ENCODE measurements at places on chromosomes 13 and 19. TPM values are rescaled to one million over a fixed set of nuclear protein-coding genes. Genes with fewer than 3 reads are reported as not detected.

DNA sequence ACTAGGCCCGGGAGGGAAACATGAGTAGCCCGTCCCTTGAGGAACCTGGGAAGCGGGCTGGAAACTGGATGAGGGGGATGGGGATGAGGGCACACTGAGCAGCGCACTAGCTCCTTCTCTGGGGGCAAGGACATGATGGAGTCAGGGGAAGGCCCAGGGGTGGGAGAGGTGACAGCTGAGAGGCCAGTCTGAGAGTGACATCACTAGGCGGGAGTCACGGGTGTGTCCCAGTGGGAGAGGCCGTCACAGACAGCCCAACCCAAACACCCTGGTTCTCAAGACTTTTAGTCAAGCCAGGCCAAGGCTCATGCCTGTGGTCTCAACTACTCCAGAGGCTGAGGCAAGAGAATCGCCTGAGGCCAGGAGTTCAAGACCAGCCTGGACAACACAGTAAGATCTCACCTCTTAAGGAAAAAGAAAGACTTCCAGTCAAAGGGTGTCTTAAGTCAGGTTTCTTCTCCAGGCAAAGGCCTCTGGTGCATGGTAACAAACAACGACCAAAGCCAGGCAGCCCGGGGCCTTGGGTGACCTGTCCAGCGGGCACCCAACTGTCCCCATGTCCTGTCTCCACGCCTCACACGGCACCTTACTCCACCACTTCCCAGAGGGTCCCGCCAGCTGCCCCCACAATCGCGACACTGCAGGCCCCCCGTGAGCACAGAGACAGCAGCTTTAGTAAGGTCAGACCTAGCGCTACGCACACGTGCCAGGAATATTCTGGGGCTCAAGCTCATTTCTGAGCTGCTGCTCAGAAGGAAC, 25.5 kb upstream of the TIMM44 start:
- DNase-seq: no peak

GRCh38 chr19:57239982-57240310, 486 bp upstream of the ZNF805 start:
- no peak for DNase-seq

Gene ADPRHL1
- 0.80 TPM for total RNA-seq

Gene SOHLH2
- not detected for total RNA-seq

- no peak for DNase-seq
These were observed 11.2 kb upstream of the MADCAM1 start for GRCh38 chr19:485077-485476.

DNA sequence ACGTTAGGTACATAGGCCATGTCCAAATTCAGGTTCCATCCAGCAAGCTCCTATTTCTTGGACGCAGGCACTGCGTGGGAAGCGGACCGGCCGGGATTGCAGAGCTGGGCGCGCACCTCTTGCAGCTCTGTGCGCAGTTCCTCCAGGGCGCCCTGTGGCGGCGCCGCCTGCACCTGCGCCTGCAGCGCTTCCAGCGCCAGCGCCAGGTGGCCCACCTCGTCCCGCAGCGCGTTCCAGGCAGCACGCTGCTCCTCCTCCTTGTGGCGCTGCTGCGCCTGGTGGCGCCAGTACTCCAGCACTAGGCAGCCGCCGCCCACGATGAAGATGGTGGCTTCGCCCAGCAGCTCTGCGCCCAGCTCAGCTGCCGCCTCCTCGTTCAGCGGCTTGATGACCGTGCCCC, 31.1 kb downstream of the OPA3 start:
- no peak for DNase-seq

Gene IRGC
- total RNA-seq: not detected

DNA sequence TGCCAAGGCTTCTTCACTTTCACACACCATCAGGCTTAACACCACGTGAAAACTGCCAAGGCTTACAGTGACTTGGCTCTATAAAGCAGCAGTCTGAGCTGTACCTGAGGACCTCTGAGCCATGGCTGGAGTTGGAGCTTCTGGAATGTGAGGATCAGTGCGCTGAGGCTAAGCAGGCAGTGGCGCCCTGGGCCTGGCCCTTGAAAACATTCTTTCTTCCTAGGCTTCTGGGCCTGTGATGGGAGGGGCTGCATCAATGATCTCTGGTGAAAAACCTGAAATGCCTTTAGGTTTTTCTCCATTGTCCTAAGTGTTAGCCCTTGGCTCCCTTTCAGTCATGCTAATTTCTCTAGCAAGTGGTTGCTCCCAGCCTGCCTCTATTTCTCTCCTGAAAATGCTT, 192.5 kb upstream of the PCDH20 start:
- no peak for DNase-seq

Gene DIRAS1
- total RNA-seq: 7.3 TPM

DNA sequence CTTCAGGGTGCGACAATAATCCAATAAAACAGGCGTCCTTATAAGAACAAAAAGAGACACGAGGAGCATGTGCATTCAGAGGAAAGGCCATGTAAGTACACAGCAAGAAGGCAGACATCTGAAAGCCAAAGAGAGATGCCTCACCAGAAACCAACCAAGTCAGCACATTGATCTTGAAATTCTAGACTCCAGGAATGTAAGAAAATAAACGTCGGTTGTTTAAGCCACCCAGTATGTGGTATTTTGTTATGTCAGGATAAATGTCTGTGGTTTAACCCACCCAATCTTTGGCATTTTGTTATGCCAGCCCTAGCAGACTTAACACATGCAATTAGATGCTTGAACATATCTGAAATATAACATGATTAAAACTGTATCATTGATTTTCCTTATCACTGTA, 452.0 kb downstream of the SLITRK6 start:
- DNase-seq: peak; percentile 12

GRCh38 chr19:10766049-10766623, 48.3 kb downstream of the DNM2 start:
- no peak for DNase-seq

Gene FAM216B
- not detected for total RNA-seq

DNA sequence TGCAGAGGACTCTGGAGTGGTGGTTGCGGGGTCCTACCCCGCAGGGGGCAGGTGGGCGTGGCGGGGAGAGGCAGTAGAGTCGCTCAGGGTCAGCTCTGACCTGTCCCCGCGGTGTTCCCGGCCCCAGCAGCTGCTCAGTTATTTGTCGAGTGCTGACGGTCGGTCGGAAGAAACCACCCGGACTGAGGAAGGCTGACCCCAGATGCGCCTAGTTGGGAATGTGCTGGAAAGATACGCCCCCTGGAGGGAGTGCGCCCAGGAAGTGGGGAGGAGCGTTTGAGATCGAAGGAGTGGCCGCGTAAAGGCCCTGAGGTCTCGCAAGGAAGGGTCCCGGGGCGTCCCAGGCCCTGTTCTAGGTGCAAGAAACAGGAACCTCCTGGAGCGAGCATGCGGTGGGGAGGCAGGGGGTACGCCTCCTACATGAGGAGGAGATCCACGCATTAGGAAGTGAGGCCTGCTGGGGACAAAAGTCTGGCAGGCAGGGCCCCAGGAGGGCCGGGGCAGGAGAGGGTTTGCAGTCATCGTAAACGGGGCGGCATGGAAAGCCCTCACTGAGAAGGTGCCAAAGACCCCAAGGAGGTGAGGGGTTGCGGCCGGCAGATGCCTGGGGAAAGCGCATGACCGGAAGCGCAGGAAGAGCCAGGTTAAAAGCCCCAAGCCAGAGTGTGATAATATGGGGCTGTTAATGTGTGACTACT, 9.2 kb downstream of the CCDC8 start:
- DNase-seq: no peak

Gene MCEMP1
- total RNA-seq: not detected

Gene ZNF99
- not detected for total RNA-seq

GRCh38 chr19:49515767-49516166, 3.3 kb downstream of the FCGRT start:
- DNase-seq: no peak

Gene MICOS13
- total RNA-seq: 86.1 TPM

DNA sequence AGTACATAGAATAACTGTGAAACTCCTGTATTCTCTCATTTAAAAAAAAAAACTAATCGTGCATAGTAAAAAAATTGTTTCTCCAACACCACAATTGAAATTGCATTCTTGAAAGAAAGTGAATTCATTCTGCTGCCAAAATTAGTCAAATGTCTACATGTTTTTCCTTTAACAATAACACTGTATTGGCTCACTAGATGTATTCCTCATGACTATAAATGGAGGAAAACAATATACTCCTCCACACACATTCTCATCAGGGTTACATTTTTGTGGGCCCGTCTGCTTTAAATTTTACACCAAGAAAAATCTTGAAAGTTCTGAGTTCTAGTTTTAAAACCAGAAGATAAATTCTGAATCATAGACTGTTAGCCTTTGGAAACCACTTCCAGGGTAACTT, 233.6 kb downstream of the KLF12 start:
- DNase-seq: no peak

Gene BEST2
- not detected for total RNA-seq

- no peak for DNase-seq
These were observed 3.8 kb upstream of the ATP1A3 start for GRCh38 chr19:41997851-41998229.

DNA sequence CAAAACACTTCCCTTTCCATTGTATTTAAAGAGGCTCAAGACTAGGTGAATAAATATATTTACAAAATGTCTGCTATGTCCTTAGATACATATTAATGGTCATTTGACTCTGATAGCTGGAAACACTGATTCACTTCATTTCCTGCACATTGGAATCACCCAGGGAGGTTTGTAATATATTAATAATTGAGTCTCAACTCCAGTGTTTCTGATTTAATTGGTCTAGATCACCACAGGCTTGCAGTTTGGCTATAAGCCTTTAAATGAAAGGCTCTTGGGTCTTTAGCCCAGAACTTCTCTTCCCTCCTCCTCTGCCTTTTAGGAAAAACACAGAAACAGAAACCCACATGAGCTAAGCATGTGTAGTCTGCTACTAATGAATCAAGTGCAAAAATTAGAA, 378.0 kb downstream of the TBC1D4 start:
- no peak for DNase-seq

- no peak for DNase-seq
These were observed 791 bp downstream of the TMED1 start for GRCh38 chr19:10835089-10835753.

DNA sequence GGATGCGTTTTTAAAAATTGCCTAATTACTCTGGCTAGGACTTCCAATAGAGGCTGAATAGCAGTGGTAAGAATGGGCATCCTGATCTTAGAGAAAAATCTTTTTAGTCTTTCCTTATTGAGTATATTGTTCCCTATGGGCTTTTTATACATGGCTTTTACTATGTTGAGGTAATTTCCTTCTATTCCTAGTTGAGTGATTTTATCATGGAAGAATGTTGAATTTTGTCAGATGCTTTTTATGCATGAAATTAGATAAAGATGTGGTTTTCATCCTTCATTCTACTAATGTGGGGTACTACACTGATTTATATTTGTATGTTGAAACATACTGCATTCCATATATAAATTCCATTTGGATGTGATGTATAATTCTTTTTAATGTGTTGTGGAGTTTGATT, 2673.8 kb downstream of the PCDH9 start:
- DNase-seq: no peak

Gene SH2D3A
- total RNA-seq: 0.32 TPM

Gene ZNF528
- total RNA-seq: 10.7 TPM

DNA sequence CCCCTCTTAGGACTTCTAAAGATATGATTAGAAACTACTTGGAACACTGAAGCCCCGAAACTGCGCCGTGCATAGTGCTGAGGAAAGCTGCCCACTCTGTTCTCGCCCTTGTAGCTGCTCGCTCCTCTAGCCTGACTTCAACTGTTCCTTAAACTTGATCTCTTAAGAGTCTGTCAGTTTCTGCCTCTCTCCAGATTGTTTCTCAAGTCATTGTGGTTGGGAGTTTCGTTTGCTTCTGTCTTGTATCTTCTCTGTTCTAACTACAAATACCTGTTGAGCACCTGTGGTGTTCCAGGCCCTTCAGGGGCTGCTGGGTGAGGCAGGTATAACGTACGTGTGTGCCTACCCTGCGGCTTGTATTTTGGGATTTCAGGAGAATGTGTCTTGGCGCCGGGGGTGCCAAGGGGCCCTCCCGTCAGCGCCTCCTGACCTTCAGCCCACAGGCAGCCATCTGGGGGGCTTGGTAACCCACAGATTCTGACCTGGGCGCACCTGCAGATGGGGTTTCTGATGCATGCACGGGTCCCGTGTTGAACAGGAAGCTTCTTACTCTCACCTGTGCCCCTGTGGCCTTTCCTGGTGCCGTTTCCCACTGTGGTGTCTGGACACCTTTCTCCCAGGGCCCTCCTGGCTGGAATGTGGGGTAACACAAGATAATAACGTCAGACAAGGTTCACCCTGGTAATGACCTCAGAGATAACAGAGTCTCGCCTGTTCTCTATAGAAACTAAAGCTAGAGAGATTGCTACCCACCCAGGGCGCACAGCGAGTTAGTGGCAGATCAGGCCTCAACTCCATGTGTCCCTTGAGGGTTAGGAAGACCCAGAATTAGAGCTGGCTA, 17.2 kb upstream of the DCUN1D2 start:
- no peak for DNase-seq

Gene TPTE2
- total RNA-seq: not detected

Gene CYP2B6
- total RNA-seq: not detected

GRCh38 chr19:51252306-51253079, 1.6 kb downstream of the SIGLECL1 start:
- DNase-seq: no peak

- no peak for DNase-seq
These were observed 4.8 kb downstream of the SYNGR4 start for GRCh38 chr19:48368936-48369335.

DNA sequence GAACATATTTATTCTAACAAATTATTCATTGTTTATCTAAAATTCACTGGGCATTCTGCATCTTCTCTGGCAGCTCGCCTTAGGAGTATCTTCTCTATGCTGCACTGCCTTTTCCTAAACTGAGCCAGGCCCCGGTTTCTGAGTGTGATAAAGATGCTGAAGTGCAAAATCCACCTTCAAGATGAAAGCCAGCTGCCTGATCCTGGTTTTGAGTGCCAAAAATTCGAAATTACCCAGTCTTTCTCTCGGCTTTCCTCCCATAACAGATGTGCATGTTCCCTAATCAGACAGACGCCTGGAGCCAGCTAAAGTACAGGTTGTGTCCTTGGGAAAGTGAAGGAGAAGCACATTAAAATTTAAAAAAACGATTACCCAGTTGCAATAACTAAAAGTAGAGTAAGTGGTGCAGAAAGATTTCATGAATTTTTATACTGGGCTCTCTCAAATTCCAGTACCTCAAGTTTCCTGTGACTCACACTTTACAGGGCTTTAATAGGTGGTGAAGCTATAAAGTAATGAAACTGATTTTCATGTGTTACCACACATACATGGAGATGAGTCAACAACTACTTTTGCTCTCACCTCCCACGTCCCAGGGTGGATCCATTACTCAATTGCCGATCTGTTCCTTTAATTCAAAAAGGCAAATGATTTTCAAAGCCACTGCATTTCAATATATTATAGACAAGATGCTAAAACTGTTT, 65.0 kb upstream of the GTF2F2 start:
- peak; percentile 60 for DNase-seq

Gene RXFP2
- total RNA-seq: not detected

- DNase-seq: peak; percentile 64
These were observed 39.5 kb downstream of the NOTCH3 start for GRCh38 chr19:15161028-15161984.

All from SK-MEL-5 (cell line).